ENCODE measurements at places on chromosomes 7 and 10.

DNA sequence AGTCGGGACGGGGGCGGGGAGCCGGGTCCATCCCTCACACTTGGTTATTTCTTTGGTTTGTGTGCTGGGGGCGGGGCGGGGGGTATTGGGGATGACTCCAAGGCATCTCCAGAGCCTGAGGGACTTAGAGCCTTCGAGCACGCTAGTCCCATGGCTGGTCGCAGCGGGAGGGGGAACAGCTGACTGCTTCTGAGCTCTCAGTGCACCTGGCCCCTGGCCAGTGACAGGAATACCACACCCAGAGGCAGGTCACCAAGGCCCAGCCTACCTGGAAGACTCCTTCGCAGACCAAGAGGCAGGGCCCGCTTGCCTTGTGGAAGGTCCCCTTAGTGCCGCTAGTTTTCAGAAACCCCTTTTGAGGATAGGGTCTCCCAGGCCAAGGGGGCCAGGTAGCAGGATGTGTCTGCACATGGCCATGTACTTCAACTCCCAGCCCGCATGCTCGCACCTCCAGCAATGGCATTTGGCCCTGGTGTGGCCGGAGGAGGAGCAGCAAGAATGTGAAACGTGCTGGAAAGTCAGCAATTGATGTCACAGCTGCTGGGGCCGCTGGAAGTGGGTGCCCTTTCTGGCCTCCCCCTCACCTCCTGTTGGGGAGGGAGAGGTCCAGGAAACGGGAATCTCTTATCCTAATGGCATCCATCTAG, 40.3 kb downstream of the AGAP3 start:
- DNase-seq: no peak

GRCh38 chr10:43130770-43131171, 7.5 kb upstream of the CSGALNACT2 start:
- no peak for DNase-seq

DNA sequence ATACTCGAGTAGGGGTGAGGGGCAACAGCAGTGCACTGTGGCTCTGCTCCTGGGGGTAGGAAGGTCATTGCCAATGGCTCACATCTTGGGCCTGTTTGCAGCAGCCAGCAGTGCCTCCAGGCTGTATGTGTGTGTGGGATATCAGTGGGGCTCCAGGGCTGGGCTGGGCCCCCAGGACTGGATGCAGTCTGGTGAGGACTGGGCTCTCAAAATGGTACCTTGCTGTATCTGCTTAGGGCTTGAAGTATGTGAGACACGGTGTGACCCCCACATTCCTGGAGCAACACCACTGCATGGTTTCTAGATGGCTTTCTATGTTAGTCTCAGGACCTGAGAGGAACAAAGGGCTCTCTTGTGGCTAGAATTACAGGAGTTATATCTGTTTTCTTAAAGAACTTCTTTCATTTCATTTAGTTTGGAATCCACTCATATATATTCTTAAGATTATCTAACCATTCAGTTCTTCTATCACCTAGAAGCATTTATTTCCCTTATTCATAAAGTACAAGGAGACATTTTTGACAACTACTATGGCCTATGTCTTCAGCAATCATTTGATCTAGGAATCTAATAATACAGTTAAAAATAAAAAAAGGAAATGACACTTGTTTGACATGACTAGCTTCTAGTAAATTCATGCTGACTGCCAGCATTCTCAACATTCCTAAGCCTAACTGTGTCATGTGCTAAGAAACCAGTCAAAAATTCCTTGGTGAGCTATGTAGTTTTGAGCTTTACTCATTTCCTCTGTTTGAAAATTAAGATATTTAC, 443.2 kb upstream of the SEMA3A start:
- DNase-seq: no peak

- no peak for DNase-seq
Observed at GRCh38 chr10:116891208-116891607, 41.9 kb downstream of the ENO4 start.

GRCh38 chr10:11516431-11516746, 95.1 kb downstream of the USP6NL start:
- DNase-seq: no peak

DNA sequence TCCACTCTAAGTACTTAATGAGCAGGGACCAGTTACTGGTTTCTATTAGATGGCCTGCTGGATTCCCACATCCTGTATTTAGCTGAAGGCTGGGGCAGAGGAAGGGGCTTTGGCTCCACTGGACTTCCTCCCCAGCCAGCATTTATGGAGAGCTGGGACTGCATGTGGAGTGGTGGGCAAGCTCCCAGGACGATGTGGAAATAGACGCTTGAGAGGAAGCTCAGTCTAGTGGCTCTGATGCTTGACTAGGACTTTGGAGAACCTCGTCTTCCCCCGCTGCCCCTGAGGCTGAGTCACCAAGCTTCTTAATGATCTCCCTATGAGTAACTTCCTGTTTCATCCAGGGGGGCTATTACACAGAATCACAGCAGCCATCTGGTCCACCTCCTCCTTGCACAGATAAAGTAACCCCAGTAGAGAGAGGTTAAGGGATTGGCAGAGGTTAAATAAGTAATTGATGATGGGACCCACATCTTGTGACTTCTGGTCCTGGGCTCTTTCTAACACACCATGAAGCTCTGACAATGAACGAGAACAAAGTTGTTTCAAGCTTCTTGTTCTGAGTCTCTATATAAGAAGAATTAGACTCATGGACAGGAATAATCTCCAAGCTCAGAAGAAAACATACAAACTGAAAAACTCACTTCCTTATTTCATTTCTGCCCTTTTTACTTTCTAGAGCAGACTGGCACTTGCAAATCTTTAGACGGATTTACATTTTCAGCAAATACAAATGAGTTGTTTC, 126.2 kb downstream of the PRPF18 start:
- DNase-seq: no peak

DNA sequence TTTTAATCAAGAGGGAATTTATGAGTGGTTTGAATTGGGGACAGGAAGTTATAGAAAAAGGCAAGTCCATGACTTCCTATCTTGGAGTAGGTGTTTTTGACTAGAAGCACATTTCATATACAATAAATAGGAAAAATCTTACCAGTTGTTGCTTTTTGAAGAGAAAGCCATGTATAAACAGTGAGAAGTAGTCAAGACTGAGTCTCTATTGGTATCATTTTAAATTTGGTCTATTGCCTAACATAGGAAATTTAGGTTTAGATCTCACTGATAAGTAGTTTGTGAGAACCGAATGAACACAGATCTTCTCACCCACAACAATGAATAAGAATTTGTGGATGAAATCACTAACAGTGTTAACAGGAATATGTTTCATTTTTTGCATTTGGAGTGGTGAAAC, 387.2 kb downstream of the BBS9 start:
- DNase-seq: no peak

GRCh38 chr10:23099816-23100215, 4.4 kb downstream of the MSRB2 start:
- DNase-seq: no peak

DNA sequence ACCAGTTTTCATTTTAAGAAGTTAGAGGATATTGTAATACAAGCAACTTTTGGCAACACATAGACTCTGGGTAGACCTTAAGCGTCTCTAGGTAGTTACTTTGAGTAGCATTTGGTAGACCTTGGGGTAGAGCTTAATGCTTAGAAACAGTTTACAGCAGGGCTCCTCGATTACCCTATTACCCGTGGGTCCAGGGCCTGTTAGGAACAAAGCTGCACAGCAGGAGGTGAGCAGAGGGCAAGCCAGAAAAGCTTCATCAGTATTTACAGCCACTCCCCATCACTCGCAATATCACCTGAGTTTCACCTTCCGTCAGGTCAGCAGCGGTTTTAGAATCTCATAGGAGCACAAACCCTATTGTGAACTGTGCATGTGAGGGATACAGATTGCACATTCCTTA, 173.5 kb downstream of the TSPAN12 start:
- no peak for DNase-seq

GRCh38 chr10:52949899-52950298, 177.3 kb upstream of the MBL2 start:
- no peak for DNase-seq

- no peak for DNase-seq
Observed at GRCh38 chr7:21773326-21773725, 172.4 kb downstream of the CDCA7L start.

GRCh38 chr7:38382684-38383083, 109.2 kb upstream of the TARP start:
- no peak for DNase-seq

GRCh38 chr7:108454674-108455550, 1.3 kb downstream of the NRCAM start:
- no peak for DNase-seq

GRCh38 chr7:141418066-141418465, 133.1 kb upstream of the AGK start:
- DNase-seq: no peak

- DNase-seq: no peak
Observed at GRCh38 chr10:132619927-132620326, 82.3 kb downstream of the INPP5A start.

GRCh38 chr10:124999433-125000365, 57.8 kb downstream of the ZRANB1 start:
- no peak for DNase-seq

DNA sequence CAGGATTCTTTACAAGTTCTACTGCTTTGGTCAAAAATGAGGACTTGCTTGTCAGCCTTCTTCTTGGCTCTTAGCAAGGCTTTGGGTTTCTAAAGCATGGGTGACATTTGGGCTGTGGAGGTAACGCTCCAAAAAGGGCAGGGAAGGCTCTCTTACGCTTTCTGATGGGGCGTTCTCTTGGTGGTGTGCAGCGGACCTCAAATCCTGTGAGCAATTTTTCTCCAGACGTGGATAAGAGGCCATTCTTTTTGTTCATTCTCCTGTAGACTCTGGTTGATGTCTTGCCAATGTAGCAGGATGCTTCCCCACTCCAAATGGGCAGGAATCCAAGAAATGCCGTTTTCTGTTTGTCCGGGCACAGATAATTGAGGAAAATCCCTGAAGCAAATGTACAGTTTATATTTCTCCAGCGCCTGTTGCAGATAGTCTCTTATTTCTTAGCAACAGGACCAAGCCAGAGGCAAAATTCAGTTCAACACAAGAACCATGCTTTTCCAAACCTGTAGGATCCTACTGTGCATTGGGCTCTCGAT, 138.4 kb upstream of the NFE2L3 start:
- DNase-seq: no peak

DNA sequence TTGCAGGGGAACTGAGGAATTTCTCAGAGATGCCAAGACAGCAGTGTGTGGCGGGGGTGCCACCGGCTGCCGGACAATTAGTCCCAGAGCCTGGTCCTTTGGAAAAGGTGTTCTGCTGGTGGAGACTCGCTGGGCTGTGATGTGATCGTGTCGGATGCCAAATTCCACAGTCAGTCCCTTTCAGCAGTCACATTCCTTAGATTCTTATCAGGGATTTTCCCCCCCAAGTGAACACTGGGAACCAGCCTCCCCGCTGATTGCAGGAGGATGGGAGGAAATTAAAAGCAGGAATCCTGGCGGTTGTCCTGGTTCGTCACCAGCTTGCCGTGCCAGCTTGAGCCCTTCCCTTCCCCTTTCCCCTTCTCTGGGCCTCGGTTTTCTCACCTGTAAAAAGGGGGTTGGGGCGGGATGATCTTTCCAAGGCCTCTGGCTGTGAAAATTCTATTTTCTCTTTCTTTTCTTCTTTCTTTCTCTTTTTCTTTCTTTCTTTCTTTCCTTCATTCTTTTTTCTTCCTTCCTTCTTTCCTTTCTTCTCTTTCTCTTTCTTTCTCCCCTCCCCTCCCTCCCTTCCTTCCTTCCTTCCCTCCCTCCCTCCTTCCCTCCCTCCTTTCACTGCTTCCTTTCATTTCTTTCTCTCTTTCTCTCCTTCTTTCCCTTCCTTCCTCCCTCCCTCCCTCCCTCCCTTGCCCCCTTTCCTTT, 39.6 kb downstream of the COL26A1 start:
- no peak for DNase-seq

- no peak for DNase-seq
Observed at GRCh38 chr7:86964973-86965726, 94.3 kb downstream of the ELAPOR2 start.

DNA sequence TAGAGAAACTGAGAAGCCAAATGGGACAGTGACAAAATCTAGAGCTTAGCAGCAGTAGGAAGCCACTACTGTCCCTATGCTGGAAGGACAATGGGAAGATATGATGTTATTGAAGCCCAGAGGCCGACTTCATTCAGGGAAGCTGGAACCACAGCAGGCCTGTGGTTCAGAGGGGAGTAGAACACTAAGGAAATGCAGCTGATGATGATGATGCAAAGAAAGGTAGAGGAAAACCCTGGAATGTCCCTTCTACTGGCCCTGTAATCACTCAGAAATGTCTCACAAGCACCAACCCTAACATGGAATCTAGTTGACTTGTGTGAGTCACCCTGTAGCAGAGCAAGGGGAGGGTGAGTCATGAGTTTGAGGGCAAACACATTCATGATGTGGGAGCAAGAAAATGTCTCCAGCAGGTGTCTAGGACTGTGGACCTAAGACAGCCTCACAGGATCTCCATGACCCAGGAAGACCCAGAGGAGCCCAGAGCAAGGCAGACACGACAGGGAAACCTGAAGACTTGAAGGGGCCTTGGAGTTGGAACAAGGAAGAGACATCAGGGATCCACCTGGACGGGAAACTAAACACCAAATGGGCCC, 37.0 kb upstream of the LRRC17 start:
- DNase-seq: no peak

DNA sequence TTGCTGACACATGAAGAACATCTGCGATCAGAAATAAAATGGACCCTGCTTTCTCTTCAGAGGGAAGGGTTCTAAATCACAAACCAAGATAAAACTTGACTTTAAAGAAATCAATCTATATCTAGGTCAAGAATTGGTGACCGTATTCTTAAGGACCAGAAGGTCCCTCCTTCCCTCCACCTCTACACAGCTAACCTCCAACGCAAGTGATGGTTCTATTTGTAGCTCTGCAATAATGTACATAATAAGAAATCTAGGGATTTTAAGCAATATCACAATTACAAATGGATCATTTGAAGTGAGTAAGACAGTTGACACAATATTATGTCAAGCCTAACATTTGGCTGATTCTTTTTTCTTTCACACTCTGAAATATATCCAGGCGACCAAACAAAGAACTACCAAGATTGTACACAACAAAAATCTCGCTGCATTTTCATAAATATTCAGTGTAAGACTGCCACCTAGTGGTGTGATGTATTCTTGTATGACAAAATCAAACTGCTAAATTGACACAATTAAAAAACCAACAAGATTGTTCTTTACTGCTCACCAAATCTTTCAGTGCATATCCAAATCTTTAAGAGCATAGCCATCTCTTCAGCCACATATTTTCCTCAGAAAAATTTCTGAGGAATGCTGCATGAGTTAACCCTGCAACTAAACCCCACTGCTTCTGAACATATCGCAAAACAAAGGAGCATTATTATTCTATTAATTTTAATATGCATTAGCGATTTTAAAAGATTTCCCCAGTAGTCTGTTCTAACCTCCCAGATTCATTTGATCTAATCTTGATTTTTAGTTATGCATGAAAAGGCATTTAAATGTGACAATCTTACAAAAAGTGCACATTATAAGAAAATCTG, 44.5 kb downstream of the ICA1 start:
- no peak for DNase-seq

- DNase-seq: no peak
Observed at GRCh38 chr10:122500194-122500593, 38.8 kb downstream of the HTRA1 start.

Measured in activated T-cell treated with anti-CD3 and anti-CD28 coated beads for 1 hour (primary cell).